ENCODE measurements at places on chromosomes 4 and X.

GRCh38 chrX:136814847-136815750, 34.4 kb upstream of the ARHGEF6 start:
- no peak for DNase-seq

DNA sequence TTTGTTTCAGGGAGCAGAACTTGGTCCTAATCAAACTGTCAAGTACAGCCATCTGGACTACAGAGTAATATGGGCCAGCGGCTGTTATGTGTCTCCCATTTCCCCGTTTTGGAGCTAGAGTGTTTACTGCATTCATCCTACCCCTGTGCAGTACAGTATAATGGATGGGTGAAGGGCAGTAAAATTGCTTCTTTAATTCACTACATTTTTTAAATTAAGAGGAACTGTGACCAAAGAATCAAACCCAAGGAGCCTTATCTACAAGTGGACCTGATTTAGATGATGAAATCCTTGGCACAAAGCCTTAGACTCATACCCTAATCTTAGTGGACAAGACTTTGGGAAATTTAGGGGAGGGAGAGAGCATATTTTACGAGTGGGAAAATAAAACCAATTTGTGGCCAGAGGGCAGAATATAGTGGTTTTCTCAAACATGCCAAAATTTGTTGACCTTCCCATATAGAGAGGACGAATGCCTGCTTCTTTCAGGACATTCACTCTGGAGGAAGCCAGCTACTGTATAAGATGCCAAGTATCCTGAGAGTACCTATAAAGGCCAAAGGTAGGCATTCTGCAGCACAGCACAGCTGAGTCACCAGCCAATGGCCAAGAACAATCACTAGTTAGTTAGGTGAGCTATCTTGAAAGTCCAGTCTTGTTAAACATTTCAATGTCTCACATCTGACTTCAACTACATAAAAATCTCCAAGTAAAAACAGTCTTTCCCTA, 253.8 kb upstream of the KCNIP4 start:
- DNase-seq, result no peak

DNA sequence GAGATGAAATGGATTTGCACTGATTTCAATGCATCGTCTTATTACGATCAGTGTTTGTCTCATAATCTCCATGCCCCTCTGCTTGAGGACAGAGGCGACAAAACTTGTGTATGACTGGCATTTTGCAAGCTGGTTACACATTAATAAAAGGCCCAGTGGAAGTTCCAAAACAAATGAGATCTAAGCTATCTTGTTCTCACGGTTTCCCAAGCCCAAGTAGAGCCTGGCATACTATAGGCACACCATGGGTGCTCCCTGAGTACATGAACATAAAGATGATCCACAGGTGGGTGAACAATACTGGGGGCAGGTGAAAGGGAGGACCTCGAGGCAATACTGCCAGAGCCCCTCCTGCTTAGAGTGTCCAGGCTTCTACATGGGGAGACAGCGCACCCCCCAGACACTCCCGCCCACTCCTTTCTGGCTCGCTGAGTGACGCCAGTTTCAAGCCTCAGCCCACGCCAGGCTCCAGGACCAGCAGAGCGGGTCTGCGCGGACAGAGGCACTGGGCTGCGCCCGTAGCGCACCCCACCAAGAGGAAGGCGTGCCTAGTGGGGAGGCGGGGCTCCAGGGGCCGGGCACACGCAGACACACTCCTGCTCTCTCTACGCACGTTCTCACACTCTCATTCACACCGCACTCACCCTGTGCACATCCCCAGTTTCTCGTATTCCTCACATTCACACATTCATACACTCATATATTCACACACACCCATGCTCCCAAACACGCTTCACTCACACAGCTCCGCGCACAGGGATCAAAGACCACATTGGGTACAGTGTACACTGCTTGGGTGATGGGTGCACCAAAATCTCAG, 8.9 kb upstream of the GSX2 start:
- DNase-seq, result no peak

- DNase-seq, result no peak
Observed at GRCh38 chr4:3492741-3493719, 29.9 kb downstream of the DOK7 start.

GRCh38 chrX:54824195-54824594, 16.6 kb downstream of the MAGED2 start:
- no peak for DNase-seq

DNA sequence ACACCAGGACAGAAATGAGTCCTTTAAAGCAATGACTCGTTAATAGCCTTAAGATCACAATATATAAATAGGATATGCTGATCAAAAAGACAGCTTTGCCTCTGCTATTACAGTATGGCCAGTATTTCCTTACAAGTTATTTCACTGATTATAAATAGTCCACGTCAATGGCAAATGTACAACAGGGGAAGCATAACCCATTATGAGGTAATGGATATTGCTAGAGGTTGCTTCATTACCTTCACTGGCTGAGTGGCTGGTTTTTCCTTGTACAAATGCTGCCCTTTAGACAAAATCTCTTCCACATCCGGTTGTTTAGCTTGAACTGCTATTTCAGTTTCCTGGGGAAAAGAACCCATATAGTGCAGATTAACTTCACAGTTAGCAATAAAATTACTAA, 764.6 kb upstream of the FTHL17 start:
- DNase-seq, result no peak

- DNase-seq, result no peak
Observed at GRCh38 chr4:61086979-61087378, 113.1 kb upstream of the ADGRL3 start.

- DNase-seq, result no peak
Observed at GRCh38 chr4:1356181-1356998, 9.4 kb downstream of the UVSSA start.

DNA sequence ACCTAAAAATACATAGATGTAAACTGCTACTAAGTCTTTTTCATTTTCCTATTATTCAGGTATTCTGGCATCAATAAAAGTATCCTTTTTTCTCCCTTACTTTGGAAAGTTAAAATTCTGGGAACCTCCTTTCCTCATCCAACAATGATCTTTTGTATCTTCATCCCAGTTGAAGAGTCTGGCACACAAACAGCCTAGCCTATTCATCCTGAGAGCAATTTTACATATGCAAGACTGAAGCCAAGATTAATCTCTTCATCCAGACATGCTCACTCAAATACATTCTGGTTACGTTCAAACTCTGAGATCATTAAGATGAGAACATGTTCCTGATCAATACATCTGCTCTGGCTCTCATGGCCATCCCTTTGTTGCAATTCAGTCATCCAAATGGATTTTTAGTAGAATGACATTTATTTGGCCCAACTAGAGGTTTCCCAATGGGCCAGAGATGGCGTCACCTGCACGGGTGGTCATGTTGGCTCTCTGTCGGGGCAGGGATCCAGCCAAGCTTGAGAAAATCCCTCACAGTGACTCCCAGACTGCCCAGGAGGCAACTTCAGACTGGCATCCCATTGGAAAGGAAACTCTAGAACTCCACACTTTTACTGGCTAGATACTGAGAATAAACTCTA, 135.3 kb upstream of the VCX2 start:
- DNase-seq, result no peak

DNA sequence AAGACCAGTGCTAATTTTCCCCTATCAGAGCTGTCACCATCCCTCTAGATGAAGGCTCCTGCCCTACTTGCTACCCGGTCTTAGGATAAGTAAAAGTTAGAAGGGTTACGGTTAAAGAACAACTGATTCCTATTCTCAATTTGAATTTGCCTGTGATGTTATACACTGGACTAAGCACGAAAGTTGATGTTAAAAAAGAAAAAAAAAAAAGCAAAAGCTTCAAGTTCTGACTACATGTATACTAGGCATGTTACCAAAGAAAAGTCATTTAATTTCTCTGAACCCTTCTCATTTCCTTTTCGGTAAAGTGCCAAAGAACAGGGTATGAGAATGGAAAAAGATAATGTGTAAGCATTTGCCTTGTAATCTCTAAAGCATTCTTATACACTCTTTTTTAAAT, 1.4 kb upstream of the PPID start:
- DNase-seq, result no peak

GRCh38 chr4:76354517-76355473, 48.3 kb downstream of the STBD1 start:
- no peak for DNase-seq

- no peak for DNase-seq
Observed at GRCh38 chr4:44159991-44160390, 288.6 kb downstream of the KCTD8 start.

- DNase-seq, result no peak
Observed at GRCh38 chr4:48944252-48944651, 37.7 kb upstream of the OCIAD2 start.

GRCh38 chrX:115268421-115268820, 21.1 kb upstream of the LUZP4 start:
- DNase-seq, result no peak

DNA sequence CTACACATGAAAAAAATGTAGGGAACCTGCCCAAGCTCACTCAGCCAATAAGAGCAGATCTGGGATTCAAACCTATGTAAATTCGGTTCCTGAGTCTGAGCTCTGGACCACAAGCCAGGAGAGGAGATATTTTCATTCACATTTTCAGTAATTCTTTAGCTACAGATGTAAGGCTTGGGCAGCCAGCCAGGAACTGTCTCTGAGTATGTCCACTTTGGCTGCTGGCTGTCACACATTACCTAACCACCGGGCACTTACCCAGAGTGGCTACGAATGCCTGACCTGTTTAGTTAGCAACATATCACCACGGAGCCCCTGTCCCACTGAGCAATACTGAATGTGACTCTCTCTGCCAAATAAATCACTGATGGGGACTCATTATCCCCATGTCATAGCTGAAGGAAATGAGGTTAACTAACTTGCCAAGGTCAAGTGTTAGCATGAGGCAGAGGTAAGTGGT, 15.3 kb downstream of the USP46 start:
- DNase-seq, result no peak

- no peak for DNase-seq
Observed at GRCh38 chrX:103793545-103793940, 16.9 kb downstream of the PLP1 start.

- DNase-seq, result no peak
Observed at GRCh38 chrX:140180585-140180984, 215.3 kb upstream of the CXorf66 start.

GRCh38 chr4:172521248-172521647, 647.4 kb upstream of the GALNT7 start:
- no peak for DNase-seq

DNA sequence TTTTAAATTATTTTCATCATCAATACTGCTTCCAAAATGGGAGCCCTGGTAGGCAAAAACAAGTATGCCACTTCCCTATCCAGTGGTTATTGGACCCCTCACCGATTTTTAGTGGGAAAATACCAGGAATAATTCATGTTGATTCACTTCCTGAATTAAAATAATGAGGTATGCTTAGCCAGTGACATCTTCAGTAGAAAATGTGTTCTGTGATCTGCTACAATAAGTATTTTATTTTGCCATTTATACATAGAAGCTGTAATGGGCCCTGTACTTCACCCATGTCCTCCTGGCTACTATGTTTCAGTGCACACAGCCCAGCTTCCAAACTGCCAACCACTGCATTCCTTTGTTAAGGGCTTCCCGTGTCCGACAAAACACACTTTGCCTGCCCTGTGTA, 41.0 kb upstream of the KLHL34 start:
- no peak for DNase-seq

- no peak for DNase-seq
Observed at GRCh38 chr4:18138076-18138665, 116.6 kb upstream of the LCORL start.

- no peak for DNase-seq
Observed at GRCh38 chr4:100071506-100071905, 118.8 kb downstream of the DDIT4L start.

DNA sequence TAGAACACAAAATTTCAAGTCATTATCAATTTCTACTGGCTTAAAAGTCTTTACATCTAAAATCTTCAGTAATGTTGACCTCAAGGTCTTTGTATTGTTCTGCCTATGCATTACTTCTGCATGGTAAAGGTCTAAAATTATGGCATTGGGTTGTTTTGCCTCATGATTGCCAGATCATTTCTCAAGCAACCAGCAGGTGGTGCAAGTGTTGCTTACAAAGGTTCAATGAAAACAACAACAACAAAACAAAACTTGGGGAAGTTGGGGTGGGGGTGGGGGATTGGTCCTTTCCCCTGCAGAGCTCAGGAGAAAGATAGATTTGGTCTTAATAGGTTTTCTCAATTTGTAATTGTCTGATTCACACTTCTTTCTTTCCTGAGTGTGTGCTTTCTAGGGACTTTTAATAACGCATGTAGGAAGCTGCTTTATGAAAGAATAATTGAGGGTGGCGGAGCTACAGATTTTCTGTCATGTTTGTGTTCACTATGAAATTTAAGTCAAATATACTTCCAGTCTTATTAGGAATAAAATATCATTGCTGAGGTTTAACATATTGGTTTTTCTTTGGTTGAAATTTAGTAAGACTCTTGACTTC, 145.1 kb downstream of the COL4A5 start:
- no peak for DNase-seq

DNA sequence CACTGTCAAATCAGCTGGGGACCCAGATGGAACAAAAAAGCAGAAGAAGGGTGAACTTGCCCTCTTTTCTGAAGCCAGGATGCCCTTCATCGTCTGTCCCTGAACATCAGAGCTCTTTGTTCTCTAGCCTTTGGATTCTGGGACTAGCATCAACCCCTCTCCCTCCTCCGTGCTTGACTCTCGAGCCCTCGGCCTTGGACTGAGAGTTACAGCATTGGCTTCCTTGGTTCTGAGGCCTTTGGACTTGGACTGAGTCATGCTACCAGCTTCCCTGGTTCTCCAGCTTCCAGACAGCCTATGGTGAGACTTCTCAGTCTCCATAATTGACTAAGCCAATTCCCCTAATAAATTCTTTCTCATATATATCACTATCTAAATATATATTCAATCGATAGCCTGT, 38.4 kb downstream of the WDFY3 start:
- DNase-seq, result no peak

DNA sequence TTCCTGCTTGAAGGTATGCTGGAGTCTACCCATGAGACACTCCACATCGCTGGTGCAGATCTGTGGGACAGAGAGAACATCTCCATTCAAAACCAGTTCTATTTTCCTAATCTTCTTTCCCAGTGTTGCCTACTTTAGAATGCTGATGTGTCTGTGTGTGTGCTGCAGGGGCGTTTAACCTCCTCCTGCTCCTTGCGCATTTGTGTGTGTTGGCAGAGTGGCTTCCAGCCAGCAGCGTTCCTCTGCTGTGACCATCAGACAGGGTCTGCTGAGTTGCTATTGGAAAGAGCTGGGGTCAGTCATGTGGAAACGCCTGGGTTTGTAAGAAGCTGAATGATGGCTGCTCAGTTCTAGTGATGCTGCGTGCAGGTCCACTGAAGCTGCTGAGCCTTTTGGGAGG, 223.6 kb downstream of the RBMX2 start:
- no peak for DNase-seq

GRCh38 chrX:51336584-51336983, 4.0 kb downstream of the NUDT10 start:
- no peak for DNase-seq

DNA sequence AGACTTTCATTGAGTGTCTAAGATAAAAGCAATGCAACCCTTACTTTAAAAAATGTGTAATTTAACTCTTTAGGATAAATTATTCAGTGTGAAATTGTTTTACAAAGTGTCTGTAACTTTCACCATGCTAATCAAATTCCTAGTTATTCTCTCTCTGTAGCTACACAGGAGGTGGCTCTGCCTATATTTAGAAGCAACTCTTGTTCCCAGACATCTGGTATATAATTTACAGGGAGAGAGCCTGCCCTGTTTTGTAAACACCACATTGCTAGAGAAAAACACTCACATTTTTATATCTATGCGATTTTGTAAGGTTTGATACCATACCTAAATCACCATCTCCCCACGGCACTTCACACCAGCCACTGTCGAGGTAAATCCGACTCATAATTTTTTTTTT, 35.5 kb upstream of the SPATA4 start:
- DNase-seq, result no peak
